Uterus (tissue), 4 donors: ENCODE measurements at places on chromosomes 12 and 14.

GRCh38 chr12:79317179-79317847, 373.5 kb downstream of the PAWR start:
- no peak for DNase-seq

DNA sequence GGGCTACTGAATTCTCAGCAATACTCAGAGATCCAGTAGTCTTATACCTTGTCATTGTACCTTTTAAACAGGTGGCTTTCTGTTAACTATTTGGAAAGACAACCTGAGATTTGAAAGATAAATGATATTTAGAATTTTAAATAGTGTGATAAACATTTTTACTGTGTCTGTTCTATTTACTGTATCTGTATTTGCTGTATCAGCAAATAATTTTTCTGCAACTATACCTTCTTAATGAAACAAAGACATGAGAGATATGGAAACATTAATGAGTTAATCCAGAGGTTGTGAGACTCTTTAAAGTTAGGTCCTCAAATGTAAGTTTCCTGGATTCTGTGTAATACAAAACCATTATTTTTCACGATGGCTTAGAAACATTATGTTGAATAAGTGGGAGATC, 249.6 kb downstream of the CCDC59 start:
- DNase-seq: no peak

DNA sequence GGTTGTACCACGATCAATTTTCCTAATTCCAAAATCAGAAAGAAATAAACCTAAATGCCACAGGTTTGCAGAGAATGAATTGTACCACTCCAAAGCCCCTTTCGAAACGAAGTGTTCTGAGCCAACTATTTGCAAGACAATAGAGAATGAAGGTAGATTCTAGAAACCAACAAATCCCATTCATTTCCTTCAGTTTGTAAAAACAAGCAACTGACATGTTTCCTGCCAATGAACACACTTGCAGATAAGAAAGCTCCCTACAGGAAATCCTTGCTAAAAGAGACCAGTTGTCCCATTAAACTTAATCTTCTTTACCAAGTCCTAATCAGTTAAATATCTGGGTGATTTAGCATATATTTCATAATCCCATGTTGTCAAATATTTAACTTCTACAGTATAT, 198.4 kb upstream of the FOXN3 start:
- DNase-seq: no peak

- no peak for DNase-seq
Observed at GRCh38 chr12:19201661-19202060, 72.1 kb downstream of the PLEKHA5 start.

DNA sequence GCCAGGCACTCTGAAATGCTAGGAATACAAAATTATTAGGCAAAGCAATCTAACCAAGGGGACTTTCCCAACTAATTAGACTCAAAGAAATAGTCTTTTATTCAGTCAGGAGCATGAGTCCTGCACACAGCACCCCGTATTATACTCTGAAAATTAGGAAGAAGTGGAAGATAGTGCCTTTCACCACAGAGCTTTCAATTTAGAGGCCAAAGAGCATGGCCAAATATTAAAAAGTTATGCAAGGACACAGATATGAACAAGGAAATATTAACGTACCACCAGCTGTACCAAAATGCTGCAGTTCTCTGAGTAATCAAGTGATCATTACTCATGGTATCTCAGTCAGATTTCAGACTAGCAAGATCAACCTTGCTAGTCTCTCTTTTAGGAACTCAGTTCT, 22.6 kb upstream of the MDM2 start:
- DNase-seq: no peak
